ENCODE measurements at places on chromosomes 6 and 20. TPM values are rescaled to one million over a fixed set of nuclear protein-coding genes. Genes with fewer than 3 reads are reported as not detected.

Gene CLVS2
- polyA plus RNA-seq = 16.6 TPM

Gene TMX4
- polyA plus RNA-seq = 110 TPM

Gene ZNF341
- 1.9 TPM for polyA plus RNA-seq

Gene MICB
- not detected for polyA plus RNA-seq

Gene SLC17A5
- polyA plus RNA-seq = 7.6 TPM
